Gastrocnemius medialis (tissue), 4 donors: ENCODE measurements at places on chromosomes 12 and 14. TPM values are rescaled to one million over a fixed set of nuclear protein-coding genes. Genes with fewer than 3 reads are reported as not detected.

DNA sequence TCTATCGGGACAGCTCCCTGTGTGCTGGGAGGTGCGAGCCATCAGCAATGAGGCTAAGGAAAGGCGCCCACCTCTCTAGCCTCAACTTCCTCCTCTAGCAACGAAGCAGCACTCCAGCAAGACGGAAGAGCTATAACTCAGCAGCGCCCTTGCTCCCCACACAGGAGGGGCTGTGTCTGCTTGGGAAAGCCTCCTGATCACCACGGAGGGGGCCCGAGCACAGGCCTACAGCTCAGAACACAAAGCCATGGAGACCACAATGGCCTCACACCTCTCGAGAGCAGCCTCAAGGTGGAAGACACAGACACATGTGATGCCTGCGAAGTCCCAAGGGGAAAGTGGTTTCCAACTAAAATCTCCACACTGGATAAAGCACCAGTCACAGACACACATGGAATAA is 60.4 kb downstream of the CDC42BPB start:
- no peak overlapping the region for H3K27ac ChIP-seq
- H3K4me3 ChIP-seq: no peak overlapping the region
- no peak for DNase-seq
- H3K36me3 ChIP-seq: no peaks in the 10 kb centered on the region
- H3K4me1 ChIP-seq: no peaks in the 10 kb centered on the region

DNA sequence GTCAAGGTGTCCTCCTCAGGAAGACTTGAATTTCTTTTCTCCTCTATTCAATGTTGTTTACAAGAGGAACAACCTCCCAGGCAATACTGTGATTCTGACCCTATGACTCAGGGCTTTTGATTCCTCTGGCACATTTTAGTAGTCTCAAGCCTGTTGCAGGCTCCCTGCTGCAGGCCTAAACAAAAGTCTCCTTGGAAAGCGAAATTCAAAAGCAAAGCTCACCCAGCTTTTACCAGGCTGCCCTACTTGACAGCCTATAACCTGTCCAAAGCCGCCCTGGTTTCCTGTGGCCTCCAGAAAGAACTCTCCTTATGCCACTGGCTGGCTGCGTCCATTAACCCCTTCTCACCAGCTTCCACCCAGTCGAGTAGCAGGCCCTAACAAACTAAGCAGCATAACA is 11.6 kb downstream of the FGD6 start:
- DNase-seq: no peak
- peak overlapping the region; percentile 63 for H3K27ac ChIP-seq
- peaks cover 10% of the 10 kb centered on the region for H3K4me1 ChIP-seq

GRCh38 chr14:51566831-51567582 is 84.7 kb upstream of the FRMD6 start:
- H3K4me3 ChIP-seq: no peak overlapping the region
- H3K36me3 ChIP-seq: no peaks in the 10 kb centered on the region
- no peak for DNase-seq
- no peaks in the 10 kb centered on the region for H3K4me1 ChIP-seq
- H3K27me3 ChIP-seq: no peaks in the 10 kb centered on the region

DNA sequence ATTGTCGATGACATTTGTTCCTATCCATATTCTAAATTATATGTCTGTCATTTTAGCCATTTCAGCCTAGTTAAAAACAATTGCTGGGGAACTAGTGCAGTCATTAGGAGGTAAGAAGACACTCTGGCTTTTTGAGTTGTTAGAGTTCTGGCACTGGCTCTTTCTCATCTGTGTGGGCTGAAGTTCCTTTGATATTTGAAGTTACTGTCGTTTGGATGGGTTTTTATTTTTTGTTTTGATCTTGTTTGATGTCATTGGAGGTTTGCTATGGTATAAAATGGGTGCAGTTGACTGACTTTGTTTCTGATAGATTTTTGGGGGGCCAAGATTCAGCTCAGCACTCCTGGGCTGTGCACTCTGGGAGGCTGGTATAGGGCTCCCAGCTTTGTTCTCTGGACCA is 20.7 kb upstream of the CD69 start:
- no peaks in the 10 kb centered on the region for H3K4me1 ChIP-seq
- H3K27me3 ChIP-seq: no peaks in the 10 kb centered on the region
- DNase-seq: no peak
- no peaks in the 10 kb centered on the region for H3K36me3 ChIP-seq

DNA sequence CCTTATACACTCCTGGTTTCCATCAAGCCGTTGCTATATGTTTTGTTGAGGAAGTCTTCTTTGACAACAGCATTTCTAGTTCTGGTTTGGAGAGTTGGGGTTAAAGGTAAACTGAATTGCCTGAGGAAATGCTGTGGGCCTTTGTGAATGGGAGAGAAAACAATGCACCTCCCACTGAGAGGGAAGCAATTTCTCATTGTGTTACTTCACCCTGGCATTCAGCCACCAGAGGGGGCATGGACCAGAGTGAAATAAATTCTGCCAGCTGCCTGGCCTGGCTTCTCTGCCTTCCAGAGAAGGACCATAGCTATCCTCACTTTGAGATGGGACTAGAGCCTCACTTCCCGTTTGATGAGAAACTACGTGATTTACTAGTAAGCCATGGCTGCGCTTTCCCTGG is 475.3 kb downstream of the EGLN3 start:
- H3K27ac ChIP-seq: no peak overlapping the region
- no peaks in the 10 kb centered on the region for H3K27me3 ChIP-seq
- no peak overlapping the region for H3K4me3 ChIP-seq

DNA sequence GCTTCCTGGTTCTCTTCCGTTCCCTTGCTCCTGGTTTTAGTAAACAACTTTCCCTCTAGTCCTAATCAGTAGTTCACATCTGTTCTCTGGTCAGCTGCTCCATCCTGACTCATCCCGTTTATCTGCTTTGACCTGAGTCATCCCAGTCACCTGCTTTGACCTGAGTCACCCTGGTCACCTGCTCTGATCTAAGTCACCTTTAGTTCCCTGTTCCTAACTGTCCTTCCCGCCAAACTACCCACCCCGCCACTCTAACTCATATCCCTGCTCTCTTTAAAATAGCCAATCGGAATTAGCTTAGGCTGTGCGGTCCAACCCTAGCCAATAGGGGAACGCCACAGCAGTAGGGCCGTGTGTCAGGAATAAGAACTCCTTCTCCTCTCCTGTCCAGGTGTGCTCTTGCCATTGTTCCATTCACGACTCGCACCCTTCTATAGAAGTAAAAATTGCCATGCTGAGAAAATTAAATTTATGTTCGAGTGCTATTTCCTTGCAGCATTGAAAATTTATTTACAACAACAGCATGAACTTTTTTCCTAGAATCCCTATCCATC is 3.1 kb upstream of the ANKRD33 start:
- peaks cover 11% of the 10 kb centered on the region for H3K4me1 ChIP-seq
- peaks cover 6% of the 10 kb centered on the region for H3K27me3 ChIP-seq
- H3K36me3 ChIP-seq: no peaks in the 10 kb centered on the region
- no peak overlapping the region for H3K4me3 ChIP-seq
- DNase-seq: no peak

GRCh38 chr12:40959041-40959440 is 229.1 kb upstream of the PDZRN4 start:
- no peak for DNase-seq
- H3K4me3 ChIP-seq: no peak overlapping the region
- H3K36me3 ChIP-seq: no peaks in the 10 kb centered on the region
- no peak overlapping the region for H3K27ac ChIP-seq
- H3K4me1 ChIP-seq: no peaks in the 10 kb centered on the region
- no peaks in the 10 kb centered on the region for H3K27me3 ChIP-seq

The CCDC196 gene
- total RNA-seq: not detected

The GLT1D1 gene
- total RNA-seq: 4.9 TPM

The CHMP4A gene
- 13.6 TPM for total RNA-seq
